HCEC 1CT (cell line): ENCODE measurements at places on chromosomes 5 and 9.

DNA sequence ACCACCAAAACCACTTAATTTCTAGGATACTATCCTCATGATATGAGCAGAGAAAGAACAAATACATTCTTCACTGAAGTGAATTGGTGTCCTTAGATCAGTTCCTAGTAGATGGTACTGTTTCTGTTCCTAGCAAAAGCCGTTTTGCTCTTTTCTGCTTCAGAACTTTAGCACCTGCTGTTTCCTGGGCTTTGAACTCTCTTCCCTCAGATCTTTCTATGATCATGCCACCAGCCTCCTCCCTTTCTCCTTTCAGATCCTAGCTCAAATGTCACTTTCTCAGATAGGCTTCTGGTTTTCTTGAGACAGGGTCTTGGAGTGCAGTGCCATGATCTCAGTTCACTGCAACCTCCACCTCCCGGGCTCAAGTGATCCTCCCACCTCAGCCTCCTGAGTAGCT is 118.0 kb downstream of the EGFLAM start:
- no peak for DNase-seq

DNA sequence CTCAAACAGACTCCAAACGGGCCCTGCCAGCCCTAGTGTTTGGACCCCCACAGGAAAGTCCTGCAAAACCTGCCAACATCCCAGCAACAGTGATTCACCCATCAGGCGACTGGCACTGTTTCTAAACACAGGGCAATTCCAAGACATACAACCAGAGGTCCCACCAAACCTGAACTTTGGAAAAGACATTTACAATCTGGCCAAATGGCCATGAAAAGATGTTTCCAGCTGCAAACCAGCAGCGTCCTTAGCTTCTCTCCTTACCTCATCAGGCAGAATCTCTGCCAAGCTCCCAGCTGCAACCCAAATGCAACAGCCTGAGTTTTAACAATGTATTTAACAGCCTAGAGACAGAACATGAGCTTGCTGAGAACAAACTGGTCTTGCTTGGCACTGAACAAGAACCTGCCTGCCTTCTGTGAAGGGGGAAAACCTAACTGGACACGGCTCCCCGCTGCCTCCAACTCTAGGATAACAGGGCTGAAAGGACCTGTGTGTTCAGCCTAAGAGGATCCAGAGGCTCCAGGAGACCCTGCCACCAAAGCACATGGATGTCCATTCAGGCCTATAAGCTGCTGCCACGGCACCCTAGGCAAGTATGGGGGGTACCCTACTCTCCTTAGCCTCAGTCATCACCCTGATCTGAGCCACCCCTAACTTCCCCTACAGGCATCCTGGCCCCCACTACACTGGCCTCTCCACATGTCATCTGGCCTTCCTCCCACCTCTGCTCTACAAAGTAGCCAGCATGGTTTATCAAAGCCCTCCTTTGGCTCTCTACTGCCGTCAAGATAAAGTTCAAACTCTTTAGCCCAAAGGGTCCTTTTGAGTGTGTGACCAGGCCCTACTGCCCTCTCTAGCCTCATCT is 5.6 kb downstream of the P4HA2 start:
- peak; percentile 55 for DNase-seq

GRCh38 chr9:128918921-128919320 is 1.9 kb upstream of the PHYHD1 start:
- no peak for DNase-seq

DNA sequence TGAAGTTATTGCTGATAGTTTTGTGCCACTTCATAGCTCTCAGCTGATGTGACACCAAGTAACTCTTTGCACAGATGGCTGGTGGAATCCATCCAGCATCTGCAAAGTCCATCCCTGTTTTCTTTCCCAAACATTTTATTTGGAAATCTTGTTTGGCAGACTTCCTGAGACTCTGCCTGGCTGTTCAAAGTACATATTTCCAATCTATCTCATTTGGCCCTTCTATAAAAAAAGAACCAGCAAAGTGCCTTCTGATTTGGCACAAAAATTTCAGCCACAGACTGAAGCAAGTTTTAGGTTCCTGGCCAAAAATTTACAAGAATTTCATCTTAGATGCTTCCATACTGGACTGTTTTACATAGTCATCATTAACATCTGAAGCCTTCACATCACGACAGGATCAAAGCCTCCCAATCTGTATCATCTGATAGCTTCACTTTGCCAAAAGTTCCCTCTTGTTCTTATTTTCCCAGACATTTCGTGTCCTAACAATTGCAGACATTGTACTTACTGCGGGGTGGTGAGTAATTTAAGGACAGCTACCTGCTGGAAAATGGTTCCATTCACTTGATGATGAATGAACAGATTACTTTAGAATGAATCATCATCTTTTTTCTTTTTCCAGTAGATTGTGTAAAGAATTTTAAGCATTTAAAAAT is 377.3 kb downstream of the KIAA0825 start:
- peak; percentile 46 for DNase-seq

DNA sequence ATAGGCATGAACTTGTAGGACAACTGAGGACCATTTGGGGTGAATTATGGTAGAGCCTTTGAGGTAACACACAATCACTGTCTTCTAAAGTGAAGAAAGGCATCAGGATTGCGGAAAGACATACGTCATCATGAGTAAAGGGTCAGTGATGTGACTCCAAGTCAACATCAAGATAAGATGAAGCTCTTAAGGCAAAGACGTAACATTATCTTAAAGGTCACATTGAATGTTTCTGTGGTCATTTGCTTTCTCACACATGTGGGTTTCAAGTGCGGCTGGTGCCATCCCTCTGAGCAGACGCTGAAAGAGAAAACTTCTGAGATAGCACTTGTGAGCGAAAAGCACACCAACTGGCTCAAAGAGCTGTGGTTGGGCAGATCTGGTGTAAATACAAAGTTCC is 63.3 kb upstream of the GRAMD2B start:
- DNase-seq, result no peak

GRCh38 chr9:129368444-129368978 is 190.4 kb upstream of the IER5L start:
- no peak for DNase-seq

GRCh38 chr5:163342306-163342705 is 95.1 kb upstream of the CCNG1 start:
- no peak for DNase-seq

GRCh38 chr9:70510157-70510770 is 95.8 kb upstream of the KLF9 start:
- DNase-seq, result no peak

DNA sequence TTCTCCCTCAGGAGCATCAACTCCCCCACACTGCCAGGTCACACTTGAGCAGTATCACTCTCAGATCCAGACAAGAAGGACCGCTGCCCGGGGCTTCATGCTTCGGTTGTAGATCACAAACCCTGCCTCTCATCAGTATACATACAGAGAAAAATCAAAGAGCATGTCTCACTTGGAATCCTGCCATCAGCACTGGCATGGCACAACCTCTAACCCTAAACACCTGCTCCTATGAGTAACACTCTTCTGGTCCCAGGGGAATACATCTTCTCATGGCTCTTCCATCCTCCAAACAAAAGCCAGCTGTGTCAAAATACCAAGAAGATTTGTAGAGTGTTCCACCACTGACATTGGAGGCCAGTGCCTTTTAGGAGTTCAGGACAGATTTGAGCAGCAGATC is 84.8 kb upstream of the MIER3 start:
- DNase-seq, result no peak

- DNase-seq, result no peak
These were observed 104.8 kb upstream of the LMX1B start for GRCh38 chr9:126508928-126509327.

DNA sequence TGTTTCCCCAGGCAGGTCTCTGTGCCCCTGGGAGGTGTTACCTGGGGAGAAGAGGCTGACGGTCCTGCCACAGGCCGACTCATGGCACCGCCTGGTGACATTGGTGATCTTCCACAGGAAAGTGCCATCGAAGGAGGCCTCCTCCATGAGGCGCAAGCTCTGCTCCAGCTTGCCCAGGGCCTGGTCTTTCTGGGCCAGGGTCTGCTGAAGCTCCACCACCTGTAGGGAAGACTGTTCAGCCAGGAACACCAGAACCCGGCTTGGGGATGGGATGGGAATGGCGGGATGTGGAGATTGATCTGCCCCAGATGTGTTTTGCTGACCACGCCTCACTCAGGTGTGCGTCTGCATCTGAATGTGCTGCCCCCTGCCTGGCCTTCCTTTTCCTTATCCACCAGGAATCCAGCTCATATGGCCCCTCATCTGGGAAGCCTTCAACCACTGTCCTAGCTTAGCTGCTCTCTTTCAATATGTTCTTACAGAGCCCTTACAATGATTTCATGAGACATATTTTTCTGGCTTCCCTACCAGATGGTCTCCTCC is 15.2 kb downstream of the TRAF1 start:
- DNase-seq, result no peak

- no peak for DNase-seq
These were observed 45.4 kb downstream of the JADE2 start for GRCh38 chr5:134570886-134571285.

GRCh38 chr9:71509054-71509453 is 259.3 kb downstream of the CEMIP2 start:
- DNase-seq, result no peak
